ENCODE measurements at places on chromosomes 3 and 15. TPM values are rescaled to one million over a fixed set of nuclear protein-coding genes. Genes with fewer than 3 reads are reported as not detected.

The ERICH6 gene
- total RNA-seq: not detected

DNA sequence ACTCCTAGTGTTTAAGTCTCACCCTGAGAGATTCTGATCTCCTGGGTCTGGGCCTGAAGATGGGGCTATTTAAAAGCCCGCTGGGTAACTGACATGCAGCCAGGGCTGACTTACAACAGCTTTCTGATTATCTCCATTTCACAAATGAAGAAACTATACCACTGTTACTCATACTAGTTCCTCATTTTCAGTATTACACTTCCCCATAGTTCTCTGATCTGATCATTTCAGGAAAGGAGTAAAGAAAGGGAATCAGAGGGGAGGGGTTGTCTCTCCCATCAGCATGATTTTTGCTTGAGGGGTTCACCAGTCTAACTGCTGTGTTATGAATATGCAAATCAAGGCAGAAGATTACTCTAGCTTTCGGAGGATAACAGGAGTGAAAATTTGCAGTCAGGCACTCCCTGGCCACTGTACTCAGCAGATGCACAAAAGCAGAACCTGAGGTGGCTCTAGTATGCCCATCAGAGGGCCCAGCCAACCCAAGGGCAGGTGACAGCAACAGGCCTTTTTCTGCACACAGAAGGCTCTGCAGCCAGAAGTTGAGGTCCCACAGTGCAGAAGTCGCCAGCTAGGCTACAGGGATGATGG, 59.4 kb downstream of the DAPK2 start:
- no peaks in the 10 kb centered on the region for H3K36me3 ChIP-seq
- peaks cover 85% of the 10 kb centered on the region for H3K4me1 ChIP-seq
- H3K4me3 ChIP-seq: no peak overlapping the region
- H3K27me3 ChIP-seq: no peaks in the 10 kb centered on the region
- peak overlapping the region; percentile 89 for H3K27ac ChIP-seq

The DNAH12 gene
- 0.16 TPM for total RNA-seq

- no peak overlapping the region for H3K27ac ChIP-seq
- no peaks in the 10 kb centered on the region for H3K4me1 ChIP-seq
- H3K36me3 ChIP-seq: no peaks in the 10 kb centered on the region
- no peak for DNase-seq
- no peaks in the 10 kb centered on the region for H3K27me3 ChIP-seq
Observed at GRCh38 chr3:166455744-166456143, 618.5 kb upstream of the BCHE start.

GRCh38 chr3:195236076-195236798, 34.7 kb downstream of the XXYLT1 start:
- peaks cover 15% of the 10 kb centered on the region for H3K4me1 ChIP-seq
- no peaks in the 10 kb centered on the region for H3K36me3 ChIP-seq
- no peak overlapping the region for H3K4me3 ChIP-seq
- H3K27me3 ChIP-seq: no peaks in the 10 kb centered on the region
- no peak for DNase-seq

DNA sequence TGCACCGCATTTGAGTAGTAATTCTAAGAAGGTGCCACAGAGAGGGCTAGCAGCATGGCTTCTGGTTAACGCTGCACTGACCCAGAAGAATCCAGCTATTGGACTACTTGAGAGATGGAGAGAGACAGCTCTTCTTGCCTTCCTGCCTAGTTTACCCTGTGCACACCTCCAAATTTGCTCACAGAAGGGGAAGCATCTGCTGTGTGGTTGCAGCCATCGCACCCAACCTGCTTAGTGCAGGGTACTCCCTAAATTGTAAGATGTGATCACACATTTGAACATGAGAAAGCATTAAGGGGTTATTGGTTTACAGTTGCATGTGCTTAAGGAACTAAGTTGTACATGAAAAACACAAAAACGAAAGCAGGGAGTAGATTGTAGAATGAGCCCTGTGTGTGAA, 122.1 kb downstream of the FOXB1 start:
- peaks cover 4% of the 10 kb centered on the region for H3K27me3 ChIP-seq
- no peak for DNase-seq
- no peak overlapping the region for H3K27ac ChIP-seq
- peaks cover 6% of the 10 kb centered on the region for H3K4me1 ChIP-seq

GRCh38 chr3:151976211-151977050, 103.0 kb downstream of the SUCNR1 start:
- H3K27me3 ChIP-seq: no peaks in the 10 kb centered on the region
- H3K4me1 ChIP-seq: peaks cover 11% of the 10 kb centered on the region
- no peak overlapping the region for H3K4me3 ChIP-seq
- DNase-seq: no peak
